ENCODE measurements at places on chromosomes 4 and X.

DNA sequence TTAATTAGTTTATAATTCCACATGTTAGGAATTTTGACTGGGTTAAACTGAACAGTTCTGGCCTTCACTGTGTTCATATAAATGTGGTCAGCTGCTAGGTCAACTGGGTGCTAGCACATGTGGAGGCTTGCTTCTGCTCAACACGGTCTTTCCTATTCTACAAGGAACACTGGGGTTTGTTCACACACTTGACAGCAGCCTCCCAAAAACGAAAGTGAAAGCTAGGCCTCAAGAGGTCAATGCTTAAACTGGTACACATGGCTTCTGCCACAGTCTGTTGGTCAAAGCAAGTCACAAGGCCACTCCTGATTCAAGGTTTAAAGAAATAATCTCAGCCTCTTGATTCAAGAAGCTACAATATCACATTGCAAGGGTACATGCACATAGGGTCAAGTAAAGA lies 126.5 kb downstream of the QDPR start:
- DNase-seq: no peak

- DNase-seq: no peak
Measured at GRCh38 chr4:63786171-63786570, 623.1 kb downstream of the TECRL start.

GRCh38 chrX:2643880-2644279 lies 47.2 kb upstream of the CD99 start:
- no peak for DNase-seq

DNA sequence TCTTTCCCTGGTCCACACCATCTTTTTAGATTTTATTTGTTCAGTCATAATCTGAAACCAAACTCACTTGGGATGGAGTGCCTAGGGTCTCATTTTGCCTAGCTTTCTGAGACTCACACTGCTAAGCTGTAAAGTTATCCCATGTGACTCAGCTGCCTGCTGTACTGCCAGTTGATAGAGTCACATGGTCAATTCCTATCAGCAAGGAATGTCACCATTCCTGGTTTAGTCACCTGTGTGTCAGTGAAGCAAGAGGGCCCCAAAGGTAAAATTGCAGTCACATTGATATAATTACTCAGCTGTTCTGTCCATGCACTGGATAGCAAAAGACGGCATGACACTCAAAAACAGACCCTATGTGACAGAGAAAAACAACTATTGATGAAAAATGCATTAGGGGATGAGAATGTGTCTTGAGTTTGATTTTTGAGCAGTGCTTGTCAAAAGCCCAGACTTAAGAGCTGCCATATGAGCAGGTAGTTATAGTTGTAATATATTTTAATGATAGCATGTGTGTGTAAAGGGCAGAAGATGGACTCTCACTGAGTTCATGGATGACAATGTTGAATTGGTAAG lies 413.2 kb downstream of the PPARGC1A start:
- no peak for DNase-seq

GRCh38 chr4:165986956-165987698 lies 114.1 kb downstream of the TLL1 start:
- no peak for DNase-seq

DNA sequence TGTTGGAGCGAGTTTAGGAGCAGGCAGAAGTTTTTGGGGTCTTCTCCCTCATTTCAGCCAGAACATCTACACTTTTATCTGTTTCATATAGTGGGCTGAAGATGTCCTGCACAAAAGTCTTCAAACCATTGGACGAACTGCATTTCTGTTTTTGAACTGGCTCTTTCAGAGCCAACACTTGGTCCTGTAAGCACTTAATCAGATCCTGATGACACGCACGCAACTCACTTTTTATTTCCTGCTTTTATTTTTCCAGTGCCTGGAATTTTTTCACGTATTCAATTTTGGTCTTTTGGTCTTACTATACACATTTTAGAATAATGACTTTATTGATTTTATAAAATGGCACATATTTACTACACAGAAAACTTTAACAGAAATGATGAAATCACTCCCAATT lies 40.2 kb upstream of the NKX3-2 start:
- DNase-seq: no peak

DNA sequence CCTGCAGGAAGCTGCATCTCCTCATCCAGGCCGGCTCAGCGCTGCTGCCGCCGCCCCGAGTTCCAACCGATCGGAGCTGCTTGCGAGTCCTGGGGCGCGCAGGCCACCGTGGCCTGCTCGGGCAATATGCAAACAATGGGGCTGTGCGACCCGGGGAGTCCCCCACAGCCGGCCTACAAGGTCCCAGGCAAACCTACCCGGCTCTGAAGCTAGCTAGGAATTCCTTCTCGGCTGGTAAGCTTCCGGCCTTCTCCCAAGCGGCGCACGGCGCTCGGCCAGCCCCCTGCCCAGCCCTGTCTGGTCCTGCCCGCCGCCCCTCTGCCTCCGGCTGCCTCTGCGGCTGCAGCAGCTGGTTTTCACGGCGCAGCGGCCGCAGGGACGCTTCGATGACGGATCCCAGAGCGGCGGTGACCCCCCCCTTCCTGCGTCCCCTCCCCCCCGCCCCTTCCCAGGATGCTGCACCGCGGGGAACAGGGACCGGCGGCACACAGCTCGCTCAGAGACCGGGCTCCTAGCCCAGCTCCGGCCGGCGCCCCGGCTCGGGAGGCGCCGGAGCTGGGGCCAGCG lies 59.4 kb downstream of the TSC22D3 start:
- DNase-seq: peak; percentile 28

DNA sequence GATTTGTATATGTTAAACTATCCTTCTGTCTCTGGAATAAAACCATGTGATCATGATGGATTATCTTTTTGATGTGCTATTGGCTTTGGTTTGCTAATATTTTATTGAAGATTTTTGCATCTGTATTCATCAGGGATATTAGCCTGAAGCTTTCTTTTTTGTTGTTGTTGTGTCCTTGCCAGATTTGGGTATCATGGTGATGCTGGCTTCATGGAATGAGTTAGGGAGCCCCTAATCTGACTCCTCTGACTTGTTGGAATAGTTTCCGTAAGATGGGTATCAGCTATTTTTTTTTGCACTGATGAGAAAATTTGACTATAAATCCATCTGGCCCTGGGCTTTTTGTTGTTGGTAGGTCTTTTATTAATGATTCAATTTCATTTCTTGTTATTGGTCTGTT lies 45.7 kb downstream of the ATP10D start:
- DNase-seq: no peak

- no peak for DNase-seq
Measured at GRCh38 chr4:41388080-41388479, 131.4 kb downstream of the UCHL1 start.

GRCh38 chr4:159283696-159284095 lies 180.8 kb downstream of the RAPGEF2 start:
- no peak for DNase-seq

- no peak for DNase-seq
Measured at GRCh38 chrX:47217121-47217851, 1.2 kb upstream of the CDK16 start.

GRCh38 chrX:24480400-24480865 lies 15.3 kb downstream of the PDK3 start:
- no peak for DNase-seq

GRCh38 chrX:703866-704265 lies 73.3 kb downstream of the SHOX start:
- DNase-seq: no peak

DNA sequence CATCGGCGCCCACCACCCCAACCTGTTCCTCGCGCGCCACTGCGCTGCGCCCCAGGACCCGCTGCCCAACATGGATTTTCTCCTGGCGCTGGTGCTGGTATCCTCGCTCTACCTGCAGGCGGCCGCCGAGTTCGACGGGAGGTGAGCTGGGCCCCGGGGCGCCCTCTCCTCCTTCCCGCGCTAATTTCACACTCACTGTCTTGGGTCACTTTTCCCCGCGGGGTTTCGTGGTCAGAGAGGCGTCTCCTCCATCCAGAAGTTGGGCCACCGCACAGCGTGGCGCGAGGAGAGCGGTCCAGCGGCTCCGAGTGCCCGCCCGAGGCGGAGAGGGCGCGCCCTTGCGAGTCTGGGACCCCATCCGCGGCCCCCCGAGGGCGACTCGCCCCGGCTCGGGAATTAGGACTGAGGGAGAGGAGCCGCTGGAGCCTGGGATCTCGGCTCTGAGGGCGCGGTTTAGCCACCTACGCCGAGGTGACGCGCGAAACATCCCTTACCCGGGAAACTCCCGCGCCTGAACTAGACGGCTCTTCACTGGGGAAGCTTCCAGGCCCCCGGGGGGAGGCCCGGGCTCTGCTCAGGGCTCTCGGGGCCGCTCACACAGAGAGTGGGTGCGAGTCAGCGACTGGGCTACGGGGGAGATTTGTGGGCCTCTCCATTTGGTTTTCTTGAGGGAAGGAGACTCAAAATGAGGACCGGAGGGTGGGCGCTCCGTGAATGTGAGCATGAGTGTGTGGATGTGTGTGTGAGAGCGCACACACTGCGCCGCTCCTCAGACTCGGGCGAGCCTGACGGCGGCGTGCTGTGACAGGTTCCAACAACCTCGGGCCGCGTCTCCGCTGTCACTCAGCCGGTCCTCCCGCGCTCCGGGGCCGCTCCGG lies 551 bp downstream of the NPNT start:
- DNase-seq: peak; percentile 27

- DNase-seq: no peak
Measured at GRCh38 chr4:26762650-26763049, 98.0 kb upstream of the STIM2 start.

- no peak for DNase-seq
Measured at GRCh38 chr4:61556277-61556676, 356.2 kb downstream of the ADGRL3 start.

DNA sequence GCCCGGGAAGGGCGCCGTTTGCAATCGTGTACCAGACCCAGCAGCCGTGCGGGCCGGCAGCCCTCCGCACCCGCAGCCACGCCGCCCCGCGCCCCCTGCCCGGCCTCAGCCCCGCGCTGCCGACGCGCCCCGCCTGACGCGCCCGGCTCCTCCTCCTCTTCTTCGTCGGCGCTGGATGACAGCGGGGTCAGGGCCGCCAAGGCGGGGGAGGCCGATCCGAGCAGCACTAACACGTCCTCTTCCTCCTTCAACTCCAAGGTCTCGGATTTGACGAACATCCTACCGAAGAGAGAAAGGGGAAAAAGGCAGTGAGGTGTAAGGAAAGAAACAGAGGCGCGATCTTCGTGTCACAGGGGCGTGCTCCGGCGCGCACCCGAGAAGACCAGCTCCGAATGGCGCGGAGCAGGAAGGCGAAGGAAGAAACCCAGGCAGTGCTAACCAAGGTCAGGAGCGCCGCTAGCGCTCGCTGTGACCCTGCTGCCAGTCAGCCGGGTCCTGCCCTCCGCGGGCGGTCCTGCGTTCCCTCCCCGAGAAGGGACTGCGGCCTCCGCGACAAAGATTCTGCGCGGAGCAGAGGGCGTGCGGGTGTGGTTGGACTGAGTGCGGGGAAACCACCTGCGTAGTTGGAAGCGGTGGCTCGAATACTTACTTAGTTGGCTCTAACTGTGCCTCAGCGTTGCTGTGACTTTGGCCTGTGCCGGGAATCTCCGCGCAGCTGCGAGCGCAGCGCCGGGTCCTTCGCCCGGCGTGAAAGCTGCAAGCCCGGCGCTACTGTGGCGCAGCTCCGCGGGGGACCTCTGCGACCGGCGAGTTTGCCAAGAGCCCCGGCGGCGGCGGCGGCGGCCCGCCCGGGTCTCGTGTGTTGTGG lies 548 bp downstream of the NEUROG2 start:
- DNase-seq: peak; percentile 20

DNA sequence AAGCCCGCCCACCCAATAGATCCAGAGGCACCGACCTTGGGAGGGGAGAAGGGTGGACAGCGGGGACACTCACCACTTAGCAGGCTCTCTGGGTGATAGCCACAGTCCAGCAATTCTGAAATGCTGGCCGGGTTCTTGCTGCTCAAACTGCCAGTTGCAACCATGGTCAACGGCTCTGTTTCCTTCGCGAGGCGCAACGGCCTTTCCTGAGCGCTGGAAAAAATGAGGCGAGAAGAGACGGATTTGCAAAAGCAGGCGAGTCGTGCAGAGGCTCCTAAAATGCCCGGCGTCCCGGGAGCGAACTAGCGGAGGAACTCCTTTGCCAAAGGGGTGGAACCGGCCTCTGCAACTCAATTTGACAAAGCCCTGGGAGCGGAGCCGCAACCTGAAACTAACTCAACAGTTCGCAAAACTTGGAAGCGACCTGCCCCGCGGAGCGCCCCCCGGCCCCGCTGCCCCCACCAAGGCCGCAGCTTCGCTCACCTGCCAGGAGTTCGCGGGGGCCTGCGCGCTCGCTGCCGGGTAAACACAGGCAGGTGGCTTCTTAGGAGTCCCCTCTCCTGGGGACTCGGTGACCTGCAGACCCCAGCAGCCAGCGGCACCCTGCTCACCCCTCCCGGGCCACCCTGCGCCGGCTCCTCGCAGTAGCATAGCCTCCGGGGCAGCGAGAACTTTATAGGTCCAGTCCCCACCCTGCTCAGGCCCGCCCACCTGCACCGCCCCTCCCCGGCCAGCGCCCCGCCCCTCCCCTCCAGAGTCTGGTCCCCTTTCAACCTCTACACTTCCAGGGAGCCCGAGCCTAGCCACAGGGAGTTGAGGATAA lies at the start of gene DDIT4L:
DDIT4L (minus strand) TSS at position 649 of the 823 bp plus-strand sequence; CDS start at position 164, 485 bp downstream.
- peak; percentile 49 for DNase-seq

DNA sequence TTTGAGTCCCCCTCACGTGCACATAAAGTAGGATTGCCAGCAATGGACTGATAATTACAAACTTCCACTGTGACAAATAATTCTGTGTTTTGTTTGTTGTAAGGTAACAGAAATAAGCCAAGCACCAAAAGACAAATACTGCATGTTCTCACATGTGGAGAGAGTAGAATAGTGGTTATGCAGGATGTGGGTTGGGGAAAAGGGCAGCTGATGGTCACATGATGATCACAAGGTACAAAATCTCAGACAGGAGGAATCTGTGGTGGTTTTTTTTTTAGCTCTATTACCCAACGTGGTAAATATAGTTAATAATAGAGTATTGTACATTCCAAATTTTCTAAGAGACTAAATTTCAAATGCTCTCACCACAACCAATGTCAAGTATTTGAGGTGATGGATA lies 182.3 kb downstream of the BANK1 start:
- no peak for DNase-seq

DNA sequence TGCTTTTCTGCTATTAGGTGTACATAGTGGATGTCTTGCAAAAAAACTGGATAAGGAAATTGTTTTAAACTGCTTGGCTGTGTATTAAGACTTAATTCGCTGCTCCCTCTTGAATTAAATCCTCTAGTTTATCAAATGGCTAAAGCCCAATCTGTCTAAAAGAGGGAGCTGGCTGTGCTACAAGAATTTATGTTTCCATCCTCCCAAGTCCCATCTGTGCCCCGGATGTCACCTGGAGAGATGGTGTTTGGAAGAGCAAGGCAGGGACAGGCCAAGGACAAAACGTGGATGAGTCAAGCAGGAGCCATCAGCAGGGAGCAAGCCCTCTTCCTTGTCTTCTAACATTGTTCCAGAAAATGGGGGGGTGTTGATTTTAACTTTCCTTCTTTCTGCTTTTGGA lies 171.3 kb upstream of the LCORL start:
- DNase-seq: no peak

DNA sequence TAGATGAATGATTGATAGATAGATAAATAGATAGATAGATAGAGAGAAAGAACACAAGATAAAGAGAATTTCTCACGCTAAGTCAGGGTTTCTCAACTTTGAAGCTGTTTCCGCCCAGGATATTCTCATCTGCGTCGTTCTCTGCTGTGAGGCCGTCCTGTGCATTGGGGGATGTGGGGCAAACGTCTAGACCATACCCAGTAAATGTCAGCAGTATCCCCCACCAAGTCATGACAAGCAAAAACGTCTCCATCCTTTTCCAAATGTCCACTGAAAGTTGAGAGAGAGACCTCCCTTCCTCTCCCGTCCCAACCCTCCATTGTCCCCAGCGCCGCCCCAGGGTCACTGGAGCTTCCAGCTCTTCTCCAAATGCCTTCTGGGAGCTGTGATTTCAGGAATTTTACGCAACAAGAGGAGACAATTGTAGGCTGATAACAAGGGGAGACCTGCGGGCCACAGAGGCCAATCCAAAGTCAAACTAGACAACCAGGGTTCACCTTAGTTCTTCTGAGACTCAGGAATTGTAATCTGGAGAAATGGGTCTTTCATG lies 8.9 kb upstream of the CRLF2 start:
- no peak for DNase-seq
